ENCODE measurements at places on chromosomes 13 and 19. TPM values are rescaled to one million over a fixed set of nuclear protein-coding genes. Genes with fewer than 3 reads are reported as not detected.

GRCh38 chr13:113774177-113775107 lies 15.4 kb downstream of the TMEM255B start:
- H3K27me3 ChIP-seq: no peaks in the 10 kb centered on the region
- DNase-seq: peak; percentile 77
- H3K36me3 ChIP-seq: no peaks in the 10 kb centered on the region

SLC25A23 gene
- 21.3 TPM for total RNA-seq

- H3K4me3 ChIP-seq: no peak overlapping the region
- H3K27me3 ChIP-seq: peaks cover 12% of the 10 kb centered on the region
Observed at GRCh38 chr13:53237696-53238095, 209.1 kb downstream of the OLFM4 start.

DNA sequence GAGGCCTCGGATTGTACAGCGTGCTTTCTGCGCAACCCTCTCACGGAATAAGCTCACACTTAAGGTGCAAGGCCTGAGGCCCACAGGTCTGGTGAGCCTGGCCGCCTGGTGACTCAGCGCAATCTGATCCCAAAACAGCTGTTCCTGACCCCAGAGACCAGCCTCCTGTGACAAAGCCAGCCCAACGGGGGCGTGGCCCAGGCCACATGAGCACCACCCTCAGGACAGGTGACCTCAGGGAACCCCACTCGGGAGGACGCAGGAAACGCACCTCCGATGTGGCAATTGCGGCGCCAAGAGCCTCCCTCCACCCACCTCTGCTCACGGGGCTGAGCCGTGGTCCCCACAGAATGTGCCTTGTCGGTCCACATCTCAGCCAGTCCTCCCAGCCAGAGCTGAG lies 26.4 kb downstream of the GRTP1 start:
- H3K4me3 ChIP-seq: no peak overlapping the region
- H3K36me3 ChIP-seq: no peaks in the 10 kb centered on the region
- no peaks in the 10 kb centered on the region for H3K27me3 ChIP-seq
- no peak for DNase-seq
- H3K27ac ChIP-seq: no peak overlapping the region
- no peaks in the 10 kb centered on the region for H3K4me1 ChIP-seq

DNA sequence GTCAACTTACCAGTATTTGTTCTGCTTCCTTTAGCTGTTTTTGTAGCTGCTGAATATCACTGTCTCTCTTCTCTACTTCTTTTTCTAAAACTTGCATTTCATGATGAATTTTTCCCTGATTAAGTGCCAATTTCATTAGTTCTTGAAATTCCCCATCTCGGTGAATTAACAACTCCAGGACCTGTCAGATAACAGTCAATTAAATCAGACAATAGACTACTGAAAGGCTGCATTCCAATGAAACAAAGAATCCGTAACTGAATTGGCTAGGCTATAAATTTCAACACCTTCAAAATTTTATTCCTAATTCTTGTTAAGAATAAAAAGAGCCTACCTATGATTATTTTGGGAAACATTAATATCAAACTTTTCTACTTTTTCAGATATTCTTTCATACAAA lies 8.6 kb downstream of the MED4 start:
- H3K27ac ChIP-seq: no peak overlapping the region
- no peak for DNase-seq
- H3K27me3 ChIP-seq: no peaks in the 10 kb centered on the region
- peaks cover under 1% of the 10 kb centered on the region for H3K4me1 ChIP-seq
- peaks cover 44% of the 10 kb centered on the region for H3K36me3 ChIP-seq
